ENCODE measurements at places on chromosomes 13 and 19.
A peak's percentile ranks its signal among the peaks of the same experiment; 100 is the strongest.

- no peak for DNase-seq
These were observed 3.9 kb upstream of the MAB21L1 start for GRCh38 chr13:35480346-35480745.

GRCh38 chr19:49231389-49231788 lies 73.8 kb downstream of the TRPM4 start:
- no peak for DNase-seq

- DNase-seq = no peak
These were observed 301.0 kb downstream of the NDFIP2 start for GRCh38 chr13:79781829-79782540.

DNA sequence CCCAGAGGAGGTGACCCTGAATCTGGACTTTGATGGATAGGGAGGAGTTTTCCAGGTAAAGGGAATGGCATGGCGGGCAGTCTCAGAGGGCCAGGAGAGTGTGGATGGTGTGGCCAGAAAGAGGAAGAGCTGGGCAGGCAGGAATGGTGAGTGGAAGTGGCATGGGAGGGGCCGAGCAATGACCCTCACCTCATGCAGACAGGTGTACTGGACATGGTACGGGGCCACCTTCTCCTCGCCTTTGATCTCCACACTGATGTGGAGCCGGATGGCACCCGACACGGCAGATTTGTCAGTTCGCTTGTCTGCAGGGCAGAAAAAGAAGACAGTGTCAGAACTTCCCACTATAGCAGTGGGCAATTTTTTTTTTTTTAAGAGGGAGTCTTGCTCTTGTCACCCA lies 45.5 kb downstream of the UNC13A start:
- no peak for DNase-seq

GRCh38 chr19:23318143-23318542 lies 67.9 kb upstream of the ZNF724 start:
- no peak for DNase-seq

GRCh38 chr13:89520468-89520867 lies 1827.0 kb upstream of the MIR17HG start:
- no peak for DNase-seq

DNA sequence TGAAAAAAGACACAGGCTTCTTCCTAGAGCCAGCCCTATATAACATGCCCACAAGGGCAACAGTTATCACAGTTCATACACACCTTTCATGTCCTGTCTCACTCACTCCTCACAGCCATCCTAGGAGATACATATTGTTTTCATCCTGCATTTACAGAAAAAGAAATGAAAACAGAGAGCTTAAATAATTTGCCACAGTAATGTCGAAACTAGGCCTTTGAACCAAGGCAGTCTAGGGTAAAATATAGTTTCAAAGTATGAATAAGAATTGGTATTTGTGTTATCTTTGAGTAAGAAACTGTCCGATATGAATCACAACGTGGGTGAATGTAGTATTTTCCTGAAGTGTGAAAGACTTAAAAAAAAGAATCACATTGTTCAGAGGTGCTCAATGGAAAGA lies 26.8 kb downstream of the CLDN10 start:
- no peak for DNase-seq

DNA sequence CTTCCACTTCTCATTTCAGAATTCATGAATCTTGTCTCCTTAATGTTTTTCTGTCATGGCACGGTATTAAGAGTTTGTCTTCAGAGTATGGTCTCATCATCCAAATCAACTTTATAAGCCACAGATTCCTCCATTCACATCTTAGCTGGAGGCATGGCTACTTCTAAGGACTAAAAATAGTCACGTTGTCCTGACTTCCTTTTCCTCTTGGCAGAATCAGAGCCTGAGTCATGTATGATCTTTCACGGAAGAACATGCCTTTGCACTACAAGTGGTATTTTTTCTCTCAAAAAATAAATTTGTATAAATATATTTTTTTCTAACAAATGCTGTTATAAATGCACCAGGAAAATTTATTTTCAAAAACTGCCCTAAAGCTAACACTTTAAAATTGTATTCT lies 71.4 kb downstream of the ALOX5AP start:
- DNase-seq = no peak

- DNase-seq = no peak
These were observed 51.6 kb downstream of the SOX1 start for GRCh38 chr13:112118451-112119064.

GRCh38 chr19:33208371-33208895 lies 14.3 kb downstream of the LRP3 start:
- DNase-seq = no peak

GRCh38 chr19:15110418-15110815 lies 3.2 kb downstream of the SYDE1 start:
- no peak for DNase-seq

- no peak for DNase-seq
These were observed 158.0 kb downstream of the VWA8 start for GRCh38 chr13:41802684-41803444.

DNA sequence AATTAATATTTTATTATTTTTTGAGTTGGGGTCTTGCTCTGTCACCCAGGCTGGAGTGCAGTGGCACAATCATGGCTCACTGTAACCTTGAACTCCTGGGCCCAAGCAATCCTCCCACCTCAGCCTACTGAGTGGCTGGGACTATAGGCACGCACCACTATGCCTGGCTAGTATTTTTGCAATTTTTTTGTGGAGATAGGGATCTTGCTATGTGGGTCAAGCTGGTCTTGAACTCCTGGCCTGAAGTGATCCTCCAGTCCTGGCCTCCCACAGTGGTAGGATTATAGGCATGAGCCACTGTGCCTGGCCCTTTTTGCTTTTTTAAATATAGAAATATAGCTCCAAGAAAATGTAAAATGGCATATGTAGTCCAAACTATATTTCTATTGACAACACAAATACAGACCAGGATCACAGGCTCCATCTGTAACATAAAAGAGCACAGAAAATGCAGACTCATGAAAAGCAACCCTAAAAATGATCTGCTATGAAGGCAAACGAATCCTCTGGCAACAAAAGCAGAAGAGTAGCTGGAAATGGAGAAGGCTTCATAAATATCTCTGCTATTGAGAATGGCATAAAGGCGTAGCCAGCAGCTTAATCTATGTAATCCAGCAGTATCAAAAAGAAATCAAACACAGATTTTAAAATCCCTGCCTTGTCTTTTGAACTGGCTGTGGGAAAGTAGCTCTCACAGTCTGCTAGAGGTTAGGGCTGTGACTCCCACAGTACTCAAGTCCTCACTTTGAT lies 200.6 kb downstream of the LHFPL6 start:
- DNase-seq = no peak

DNA sequence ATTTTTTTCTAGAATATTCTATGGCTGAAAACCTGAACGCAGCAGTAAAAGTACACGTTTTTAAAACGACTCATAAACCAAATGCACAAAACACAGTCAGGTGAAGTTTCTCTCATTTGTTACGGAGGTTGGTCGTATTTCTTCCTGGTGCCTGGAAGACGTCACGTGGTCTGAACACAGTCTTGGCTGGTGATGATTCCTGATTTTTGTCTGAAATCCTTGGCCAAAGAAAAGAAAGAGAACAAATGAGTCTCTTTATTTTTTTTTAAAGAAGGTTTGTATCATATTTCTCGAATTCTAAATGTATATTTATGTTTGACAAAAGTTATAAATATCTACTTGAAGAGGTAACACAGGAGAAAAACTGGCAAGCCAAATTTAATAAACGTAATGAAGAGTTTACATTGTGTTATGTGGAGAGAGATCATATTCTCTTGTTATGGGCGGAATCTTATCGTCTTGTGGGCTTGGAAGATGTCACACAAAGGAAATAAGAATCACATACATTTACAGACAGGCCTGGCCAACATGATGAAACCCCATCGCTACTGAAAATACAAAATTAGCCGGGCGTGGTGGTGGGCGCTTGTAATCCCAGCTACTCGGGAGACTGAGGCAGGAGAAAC lies 10.0 kb upstream of the PNMA8A start:
- DNase-seq = no peak

- no peak for DNase-seq
These were observed 4.2 kb downstream of the RPS28 start for GRCh38 chr19:8325454-8325853.

- DNase-seq = no peak
These were observed 9.8 kb upstream of the ZSCAN5A start for GRCh38 chr19:56324436-56324835.

GRCh38 chr19:33508941-33509614 lies 12.5 kb downstream of the PEPD start:
- DNase-seq = no peak

- DNase-seq = no peak
These were observed 36.3 kb downstream of the TRPM4 start for GRCh38 chr19:49193822-49194394.

DNA sequence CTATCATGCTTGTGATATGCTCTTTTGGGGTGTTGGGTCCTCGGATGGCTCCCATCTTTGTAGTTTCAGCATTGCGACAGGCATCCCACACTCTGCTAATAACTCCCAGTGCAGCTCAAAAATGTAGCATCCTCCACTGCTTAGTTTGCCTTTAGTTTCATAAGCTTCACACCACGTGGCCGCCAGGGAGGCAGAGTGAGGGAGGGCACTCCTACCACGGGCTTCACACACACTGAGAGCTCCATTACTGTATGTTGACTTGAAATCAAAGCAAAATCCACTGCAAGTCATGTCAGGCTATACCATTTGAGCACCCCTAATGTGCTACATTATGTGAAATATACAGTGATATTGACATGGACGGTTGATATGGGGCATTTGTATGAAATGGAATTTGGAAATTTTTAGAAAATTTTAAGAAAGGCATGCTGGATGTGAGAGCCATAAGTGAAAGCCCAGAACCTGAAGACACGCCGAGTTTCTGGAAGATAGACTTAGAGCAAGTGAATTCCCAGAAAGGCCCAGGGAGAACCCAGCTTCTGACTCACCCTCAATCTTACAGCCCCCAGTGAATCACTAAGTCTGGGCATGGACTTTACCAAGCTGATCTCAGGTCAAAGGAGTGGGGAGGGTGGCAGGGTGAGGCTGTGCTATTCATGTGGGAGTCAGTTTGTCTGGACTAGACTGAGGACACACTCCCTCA lies 94.1 kb downstream of the HSPH1 start:
- DNase-seq = no peak

GRCh38 chr19:46659151-46660007 lies 1.6 kb downstream of the DACT3 start:
- DNase-seq = no peak

DNA sequence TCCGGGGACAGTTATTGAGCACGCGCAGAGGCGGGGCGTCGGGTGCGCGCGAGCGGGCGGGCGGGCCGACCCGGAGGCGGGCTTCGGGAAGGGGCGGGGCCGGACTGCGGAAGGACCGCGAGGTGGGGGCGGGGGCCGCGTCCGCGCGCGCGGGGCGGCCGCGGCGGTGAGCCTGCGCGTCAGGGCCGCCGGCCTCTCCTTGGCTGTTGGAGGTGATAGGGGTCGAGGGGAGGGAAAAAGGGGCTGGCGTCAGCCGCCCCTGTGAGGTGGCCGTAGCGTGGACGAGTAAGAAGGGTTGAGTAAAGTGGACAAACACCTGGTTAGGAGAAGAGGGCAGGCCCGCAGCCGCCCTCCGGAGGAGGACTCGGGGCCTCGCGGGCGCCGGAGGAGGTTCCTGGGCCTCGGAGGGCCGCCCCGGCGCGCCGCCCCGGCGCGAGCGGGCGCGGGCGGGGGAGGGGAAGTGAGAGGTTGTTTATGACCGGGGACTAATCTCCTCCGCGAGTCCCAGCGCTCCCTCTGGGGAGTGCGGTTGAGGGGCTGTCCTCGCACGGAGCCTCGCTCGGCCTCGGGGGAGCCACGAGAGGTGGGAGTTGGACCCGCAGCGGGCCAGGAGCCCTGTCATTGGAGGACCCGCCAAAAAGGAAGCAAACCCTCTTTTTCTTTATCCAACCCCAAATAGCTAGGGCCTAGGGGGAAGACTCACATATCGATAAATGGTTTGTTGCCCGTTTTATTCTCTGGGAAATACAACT lies 547 bp upstream of the INTS6 start:
- peak; percentile 46 for DNase-seq

DNA sequence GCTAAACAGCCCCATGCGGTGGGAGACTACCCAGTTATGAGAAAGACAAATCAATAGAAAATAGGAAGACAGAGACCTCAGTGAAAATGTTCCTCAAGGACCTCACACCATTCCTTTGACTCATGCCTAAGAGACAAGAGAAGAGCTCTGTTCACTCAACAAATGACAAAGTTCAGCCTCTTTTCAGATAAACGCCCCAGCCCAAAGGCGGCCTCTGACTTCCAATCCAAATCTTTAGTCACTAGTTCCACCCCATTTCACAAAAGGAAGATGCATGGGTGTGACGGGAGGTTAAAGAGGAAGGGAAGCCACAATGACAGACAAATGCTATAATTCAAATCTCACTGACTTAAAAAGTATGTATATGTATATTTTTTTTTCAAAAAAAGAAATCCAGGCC lies 8.1 kb downstream of the CARS2 start:
- no peak for DNase-seq

DNA sequence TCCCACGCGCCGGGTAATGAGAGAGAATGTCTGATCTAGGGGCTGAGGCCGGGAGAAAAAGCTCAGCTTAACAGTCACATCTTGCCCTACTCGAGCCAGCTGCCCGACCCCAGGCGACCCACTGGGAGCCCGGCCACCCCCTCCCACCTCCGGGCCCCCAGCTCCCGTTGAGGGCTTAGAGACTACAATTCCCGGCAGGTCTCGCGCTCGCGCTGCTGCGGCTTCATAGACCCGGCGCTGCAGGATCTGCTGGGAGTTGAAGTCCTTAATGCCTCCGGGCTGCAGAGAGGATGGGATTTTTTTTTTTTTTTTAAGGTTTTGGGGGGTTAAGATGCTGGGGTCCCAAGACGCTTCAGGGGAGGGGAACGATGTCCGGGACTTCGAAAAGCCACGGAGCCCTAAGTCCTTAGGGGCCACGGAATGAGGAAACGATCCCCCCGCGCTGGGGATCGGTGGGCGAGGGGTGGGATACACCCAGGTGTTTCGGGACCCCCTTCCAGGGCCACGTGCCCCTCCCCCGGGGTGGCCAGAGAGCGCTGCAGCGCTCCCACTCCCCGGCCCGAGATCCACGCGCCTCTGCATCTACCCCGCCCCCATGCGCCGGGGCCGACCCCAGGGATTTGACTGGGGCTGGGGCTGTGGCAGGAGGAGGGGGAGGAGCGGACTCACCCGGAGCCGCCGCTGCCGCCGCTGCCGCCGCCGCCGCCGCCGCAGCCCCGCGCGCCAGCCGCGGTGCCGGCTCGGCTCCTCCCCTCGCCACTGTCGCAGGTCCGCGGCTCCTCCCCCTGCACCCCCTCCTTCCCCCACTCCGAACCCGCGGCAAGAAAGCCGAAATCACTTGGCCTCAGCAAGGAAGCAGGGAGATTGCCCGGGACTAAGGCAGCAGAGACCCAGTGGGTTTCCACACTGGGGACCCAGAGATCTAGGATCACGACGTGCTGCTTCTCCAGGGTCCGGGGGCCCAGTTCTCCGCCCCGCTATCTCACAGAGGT lies at the start of gene SYT3:
SYT3 (minus strand) TSS at position 761 of the 992 bp plus-strand sequence. CDS start 2,470 bp downstream, outside the sequence.
- peak; percentile 93 for DNase-seq

- DNase-seq = peak; percentile 7
These were observed 2.9 kb upstream of the C19orf25 start for GRCh38 chr19:1481893-1482360.

DNA sequence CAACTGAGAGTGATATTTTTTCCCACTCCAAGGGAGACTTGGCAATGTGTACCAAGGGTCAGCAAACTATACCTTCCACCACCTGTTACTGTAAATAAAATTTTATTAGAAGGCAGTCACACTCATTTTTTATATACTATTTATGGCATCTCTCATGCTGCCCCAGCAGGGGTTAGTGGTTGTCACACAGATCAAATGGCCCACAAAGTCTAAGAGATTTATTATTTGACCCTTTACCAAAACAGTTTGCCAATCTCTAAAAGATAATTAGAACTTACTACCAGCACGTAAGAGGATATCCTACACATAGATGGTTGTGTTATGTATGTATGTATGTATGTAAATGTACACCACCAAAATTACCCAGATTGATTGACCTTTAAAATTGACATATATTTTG lies 185.1 kb downstream of the PRR20E start:
- DNase-seq = no peak

All from D721Med (cell line).